ENCODE measurements at places on chromosomes 1 and 21.

- no peak for DNase-seq
Measured at GRCh38 chr1:110538075-110538474, 19.1 kb upstream of the KCNA10 start.

GRCh38 chr1:86754265-86754974 lies 50.0 kb downstream of the SH3GLB1 start:
- DNase-seq, result no peak

GRCh38 chr1:155278689-155279160 lies 1.5 kb downstream of the HCN3 start:
- DNase-seq, result no peak

GRCh38 chr1:26493938-26494337 lies 21.7 kb downstream of the HMGN2 start:
- no peak for DNase-seq

DNA sequence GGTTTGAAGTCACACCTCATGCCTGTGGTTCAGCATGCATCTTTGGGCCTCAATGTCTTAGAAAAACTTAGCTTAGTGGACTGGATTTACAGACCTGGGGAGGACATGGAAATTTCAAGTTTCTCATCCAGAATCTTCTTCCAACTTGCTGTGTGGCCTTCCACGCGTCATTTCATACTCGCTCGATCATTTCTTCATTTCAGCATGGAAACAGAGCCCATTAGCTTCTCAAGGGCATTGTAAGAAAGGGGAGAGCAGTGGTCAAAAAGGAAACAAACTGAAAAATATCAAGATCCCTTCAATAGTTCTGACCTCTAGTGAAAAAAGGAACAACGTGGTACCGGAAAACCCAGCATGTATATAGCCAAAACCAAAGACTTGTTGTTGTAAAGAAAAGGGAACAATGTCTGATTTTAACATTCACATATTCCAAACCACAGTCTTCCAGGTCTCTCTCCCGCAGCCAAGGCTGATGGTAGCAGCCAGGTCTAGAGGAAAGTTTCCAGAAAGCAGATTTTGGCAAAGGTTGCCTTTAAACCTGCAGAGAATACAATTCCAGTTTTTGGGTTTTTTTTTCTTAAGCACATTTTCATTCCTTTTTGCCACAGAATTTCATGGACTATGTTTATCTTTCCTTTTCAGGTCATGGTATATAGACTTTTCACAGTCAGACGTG lies 97.0 kb upstream of the CDC42BPA start:
- DNase-seq, result no peak

GRCh38 chr1:42955311-42956063 lies 3.2 kb downstream of the SLC2A1 start:
- no peak for DNase-seq

All from activated CD4-positive, alpha-beta T cell treated with anti-CD3 and anti-CD28 coated beads, Interleukin-2, Interleukin-6, amounts not matched to agents 100 ng/mL and 50 ng/mL, durations not matched to agents 16 hours and 8 hours (primary cell).